ENCODE measurements at places on chromosomes 7 and 10.

- no peak for DNase-seq
Observed at GRCh38 chr10:109962247-109962646, 38.9 kb upstream of the XPNPEP1 start.

DNA sequence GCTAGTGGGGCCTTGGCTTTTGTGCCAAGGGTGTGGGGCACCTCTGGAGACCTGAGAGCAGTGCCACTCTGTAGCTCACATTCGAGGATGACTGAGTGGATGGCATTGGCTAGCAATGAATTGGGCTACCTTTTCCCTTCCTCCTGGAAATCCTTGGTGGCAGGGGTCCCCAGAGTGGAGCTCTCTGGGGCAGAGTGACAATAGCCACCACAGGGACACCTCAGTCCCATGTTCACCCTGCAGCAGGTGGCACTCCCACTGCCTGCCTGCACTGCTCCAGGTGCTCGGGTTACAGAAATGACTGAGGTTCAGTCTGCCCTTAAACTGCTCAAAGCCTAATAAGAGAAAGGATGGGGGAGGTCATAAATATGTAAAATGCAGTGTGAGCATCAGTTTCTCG is 17.8 kb downstream of the BTBD16 start:
- no peak for DNase-seq

DNA sequence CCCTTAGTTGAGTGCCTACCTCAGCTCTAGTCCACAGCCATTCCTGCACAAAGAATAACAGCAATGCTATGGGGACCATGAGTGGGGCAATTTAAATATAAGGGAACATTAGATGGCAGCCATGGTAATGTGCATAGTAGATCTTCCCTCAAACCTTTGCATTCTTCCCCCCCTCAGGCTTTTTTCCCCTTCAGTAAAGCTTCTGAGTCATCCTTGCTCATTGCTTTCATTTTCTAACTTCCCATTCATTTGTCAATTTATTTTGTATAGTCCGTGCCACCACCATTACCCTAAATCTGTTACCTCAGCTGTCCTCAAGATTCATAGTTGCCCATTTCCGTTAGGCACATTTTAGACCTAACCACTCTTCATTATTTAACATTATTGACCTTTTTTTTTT is 10.7 kb downstream of the HECTD2 start:
- DNase-seq, result no peak

GRCh38 chr10:14587540-14588083 is 187.1 kb downstream of the FAM107B start:
- peak; percentile 56 for DNase-seq

DNA sequence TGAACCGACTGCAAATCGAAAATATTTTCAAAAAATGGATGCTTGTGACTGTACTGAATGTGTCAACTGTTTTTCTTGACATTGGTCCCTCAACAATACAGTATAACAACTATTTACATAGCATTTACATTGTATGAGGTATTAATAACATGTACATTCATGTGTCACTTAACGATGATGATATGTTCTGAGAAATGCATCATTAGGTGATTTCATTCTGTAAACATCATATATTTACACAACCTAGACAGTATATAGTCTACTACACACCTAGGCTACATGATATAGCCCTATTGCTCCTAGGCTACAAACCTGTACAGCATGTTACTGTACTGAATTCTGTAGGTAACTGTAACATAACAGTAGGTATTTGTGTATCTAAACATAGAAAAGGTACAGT is 39.7 kb downstream of the SIRT1 start:
- DNase-seq, result no peak

DNA sequence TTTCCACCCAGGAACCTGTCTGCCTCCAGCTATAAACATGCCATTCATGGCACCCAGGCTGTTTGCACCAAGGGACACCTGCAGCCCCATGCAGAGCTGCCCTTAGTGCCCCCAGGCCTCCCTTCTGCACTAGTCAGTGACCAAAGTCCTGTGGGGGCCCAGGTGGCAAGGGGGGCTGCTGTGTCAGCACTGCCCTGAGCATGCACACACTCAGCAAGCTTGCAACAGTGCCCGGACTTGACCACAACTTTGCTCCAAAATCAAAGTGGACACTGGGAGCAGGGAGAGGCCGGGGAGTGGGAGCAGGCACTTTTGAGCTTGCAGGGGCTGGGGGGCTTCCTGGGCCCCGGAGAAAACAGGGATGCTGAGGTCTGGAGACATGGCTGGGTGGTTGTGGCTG is 192.9 kb upstream of the MBL2 start:
- no peak for DNase-seq

DNA sequence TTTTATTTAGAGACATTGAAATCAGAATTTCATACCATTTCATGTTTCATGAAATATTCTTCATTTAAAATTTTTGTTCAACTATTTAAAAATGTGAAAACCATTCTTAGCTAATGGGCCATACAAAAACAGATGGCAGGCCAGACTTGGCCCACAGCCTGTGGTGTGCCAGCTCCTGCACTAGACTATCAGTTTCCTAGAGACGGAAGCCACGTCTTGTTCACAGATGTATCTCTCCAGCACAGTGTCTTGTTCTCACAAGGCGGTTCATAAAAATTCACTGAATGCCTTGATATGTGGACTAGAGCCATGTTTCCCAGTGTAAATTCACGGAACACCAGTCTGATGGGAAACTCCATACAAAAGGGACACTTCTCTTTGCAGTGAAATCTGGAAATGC is 216.0 kb downstream of the KCNMA1 start:
- no peak for DNase-seq

Data from CD4-positive, alpha-beta T cell treated with Interleukin-15 for 1 hour (primary cell).